ENCODE measurements at places on chromosomes 1 and 21. TPM values are rescaled to one million over a fixed set of nuclear protein-coding genes. Genes with fewer than 3 reads are reported as not detected.

The TMEM82 gene
- not detected for total RNA-seq

The ZFP69B gene
- 2.5 TPM for total RNA-seq

The OLIG1 gene
- not detected for total RNA-seq

The ABCB10 gene
- total RNA-seq = 10.3 TPM

The TSPAN2 gene
- not detected for total RNA-seq

The S100A8 gene
- total RNA-seq = not detected

The CD247 gene
- not detected for total RNA-seq

The TAF5L gene
- total RNA-seq = 11.7 TPM

The ADORA3 gene
- not detected for total RNA-seq

The SLC1A7 gene
- not detected for total RNA-seq

The RHOU gene
- 1.0 TPM for total RNA-seq

The KRTAP10-10 gene
- not detected for total RNA-seq

The AMY2A gene
- not detected for total RNA-seq

The RAB7B gene
- 3.4 TPM for total RNA-seq

The YOD1 gene
- total RNA-seq = 2.9 TPM

The TMPRSS3 gene
- total RNA-seq = not detected

The PRDM16 gene
- total RNA-seq = 0.45 TPM

The PERM1 gene
- not detected for total RNA-seq

The SPATA21 gene
- total RNA-seq = not detected

The NOTCH2NLA gene
- total RNA-seq = 17.8 TPM

The IFNAR1 gene
- total RNA-seq = 6.4 TPM

The FCN3 gene
- not detected for total RNA-seq

The MPL gene
- not detected for total RNA-seq

The RYR2 gene
- not detected for total RNA-seq

The LRRC71 gene
- 0.15 TPM for total RNA-seq

Data from bronchus fibroblast of lung (primary cell).